ENCODE measurements at places on chromosomes 2 and 18. TPM values are rescaled to one million over a fixed set of nuclear protein-coding genes. Genes with fewer than 3 reads are reported as not detected.

DNA sequence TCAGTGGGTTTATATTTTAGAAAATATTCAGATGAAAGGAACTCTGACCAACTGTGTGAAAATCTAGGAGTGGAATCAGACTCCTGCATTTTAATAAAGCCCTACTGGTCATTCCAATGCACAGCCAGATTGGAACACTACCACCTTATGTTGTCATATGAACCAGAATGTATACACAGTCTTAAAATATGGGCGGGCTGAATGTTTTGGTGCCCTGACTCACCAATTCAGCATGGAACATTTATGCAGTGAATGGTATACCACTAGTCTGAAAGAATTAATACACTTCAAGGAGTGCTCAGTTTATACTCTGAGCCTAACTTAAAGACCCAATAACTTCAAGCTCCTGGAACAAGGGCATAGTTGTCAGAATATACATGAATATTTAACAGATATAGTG, 280.9 kb upstream of the TCF4 start:
- H3K27me3 ChIP-seq: no peaks in the 10 kb centered on the region
- no peaks in the 10 kb centered on the region for H3K4me1 ChIP-seq
- no peak overlapping the region for H3K4me3 ChIP-seq
- no peak overlapping the region for H3K27ac ChIP-seq

GRCh38 chr18:11050966-11051365, 98.4 kb downstream of the PIEZO2 start:
- DNase-seq: no peak
- no peak overlapping the region for H3K4me3 ChIP-seq
- H3K36me3 ChIP-seq: no peaks in the 10 kb centered on the region
- no peaks in the 10 kb centered on the region for H3K27me3 ChIP-seq
- no peak overlapping the region for H3K27ac ChIP-seq
- no peaks in the 10 kb centered on the region for H3K4me1 ChIP-seq

GPR75 gene
- 1.1 TPM for total RNA-seq

- no peaks in the 10 kb centered on the region for H3K36me3 ChIP-seq
- no peaks in the 10 kb centered on the region for H3K27me3 ChIP-seq
- no peak for DNase-seq
- H3K27ac ChIP-seq: no peak overlapping the region
- H3K4me1 ChIP-seq: no peaks in the 10 kb centered on the region
Observed at GRCh38 chr2:154280543-154280942, 408.8 kb downstream of the GALNT13 start.

GRCh38 chr2:204973616-204974015, 428.3 kb downstream of the PARD3B start:
- no peaks in the 10 kb centered on the region for H3K36me3 ChIP-seq
- H3K27me3 ChIP-seq: no peaks in the 10 kb centered on the region
- H3K27ac ChIP-seq: no peak overlapping the region
- H3K4me3 ChIP-seq: no peak overlapping the region

- H3K36me3 ChIP-seq: no peaks in the 10 kb centered on the region
- H3K27me3 ChIP-seq: no peaks in the 10 kb centered on the region
- no peak overlapping the region for H3K4me3 ChIP-seq
- no peaks in the 10 kb centered on the region for H3K4me1 ChIP-seq
- DNase-seq: no peak
Observed at GRCh38 chr2:64376926-64377325, 77.0 kb upstream of the LGALSL start.

CYP1B1 gene
- 6.9 TPM for total RNA-seq

DNA sequence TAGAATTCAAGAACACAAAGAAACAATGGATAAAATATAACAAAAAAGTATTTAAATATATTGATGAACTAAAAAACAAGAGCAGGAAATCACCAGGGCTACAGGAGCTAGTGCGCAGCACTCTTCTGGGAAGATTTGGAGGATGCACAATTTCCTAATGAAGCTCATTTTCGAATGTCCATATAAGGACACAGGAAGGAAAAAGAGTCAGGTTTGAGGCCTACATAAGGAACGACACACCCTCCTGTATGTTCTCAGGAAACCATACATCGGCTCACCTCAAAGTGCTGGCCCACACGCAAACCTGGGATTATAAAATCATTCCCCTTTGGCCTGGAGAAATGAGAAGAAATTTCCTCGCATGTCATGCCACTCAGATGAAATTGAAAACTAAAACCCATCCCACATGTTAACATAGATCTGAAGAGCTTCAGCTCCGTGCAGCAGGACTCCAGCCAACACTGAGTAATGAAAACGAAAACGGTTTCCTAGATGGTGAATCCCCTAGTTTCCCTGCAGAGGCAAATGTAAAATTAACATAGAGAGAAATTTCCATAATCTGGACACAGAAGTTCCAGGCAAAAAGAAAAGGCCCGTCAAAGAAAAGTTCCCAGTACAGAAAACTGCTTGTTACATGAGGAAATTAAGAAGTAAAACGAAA, 825.8 kb downstream of the SOCS6 start:
- H3K27me3 ChIP-seq: no peaks in the 10 kb centered on the region
- no peak for DNase-seq
- peak overlapping the region; percentile 1 for H3K27ac ChIP-seq
- H3K4me3 ChIP-seq: no peak overlapping the region

AFF3 gene
- 7.3 TPM for total RNA-seq

GRCh38 chr2:111662039-111662770, 221.8 kb downstream of the ANAPC1 start:
- H3K36me3 ChIP-seq: no peaks in the 10 kb centered on the region
- H3K27me3 ChIP-seq: no peaks in the 10 kb centered on the region
- H3K4me1 ChIP-seq: no peaks in the 10 kb centered on the region
- H3K27ac ChIP-seq: no peak overlapping the region

FNDC4 gene
- total RNA-seq: 118 TPM

DNA sequence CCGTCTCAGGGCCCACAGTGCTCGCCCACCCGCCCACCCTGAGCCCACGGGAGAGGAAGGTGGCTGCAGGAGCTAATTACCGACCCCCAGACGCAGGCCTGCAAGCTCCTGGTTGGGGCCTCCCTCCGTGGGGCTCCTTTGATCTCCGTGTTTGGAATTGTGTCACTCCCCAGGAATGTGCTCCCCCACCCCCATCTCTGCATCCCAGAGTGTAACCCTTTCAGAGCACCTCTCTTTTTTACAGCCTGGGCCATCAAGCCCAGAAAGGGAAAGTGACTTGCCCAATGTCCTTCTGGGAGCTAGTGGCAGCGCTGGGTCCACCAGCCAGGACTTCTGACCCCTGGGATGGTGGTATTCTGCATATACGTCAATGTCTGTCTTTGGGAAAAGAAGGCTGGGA, 335.1 kb downstream of the CYRIA start:
- no peak overlapping the region for H3K27ac ChIP-seq
- no peak overlapping the region for H3K4me3 ChIP-seq
- no peaks in the 10 kb centered on the region for H3K36me3 ChIP-seq
- no peaks in the 10 kb centered on the region for H3K4me1 ChIP-seq

REG1A gene
- total RNA-seq: 0.61 TPM

GRCh38 chr2:162069267-162069903, 4.6 kb downstream of the DPP4 start:
- peaks cover 15% of the 10 kb centered on the region for H3K4me1 ChIP-seq
- no peaks in the 10 kb centered on the region for H3K27me3 ChIP-seq
- no peak overlapping the region for H3K27ac ChIP-seq
- DNase-seq: no peak

RNF152 gene
- total RNA-seq: 59.8 TPM

CCBE1 gene
- total RNA-seq: 4.3 TPM

DNA sequence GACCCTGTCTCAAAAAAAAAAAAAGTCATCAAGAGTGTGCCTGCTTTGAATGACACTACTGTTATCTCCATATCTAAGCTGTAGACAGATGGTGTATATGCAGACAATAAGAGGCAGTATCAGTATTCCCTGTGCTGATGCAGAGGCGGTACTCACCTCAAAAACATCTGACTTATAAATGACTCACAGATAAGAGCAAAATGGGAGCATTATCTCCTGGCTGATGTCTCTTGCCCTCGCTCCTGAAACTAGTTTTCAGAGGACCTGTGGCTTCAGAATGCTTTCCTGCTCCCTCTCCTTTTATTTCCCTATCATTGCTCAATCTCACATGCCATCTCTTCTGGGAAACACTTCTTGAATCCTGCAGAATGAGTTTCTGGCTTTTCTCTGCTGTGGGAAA, 289.6 kb downstream of the PTPRM start:
- no peak for DNase-seq
- H3K4me3 ChIP-seq: no peak overlapping the region
- H3K4me1 ChIP-seq: no peaks in the 10 kb centered on the region
- H3K27ac ChIP-seq: no peak overlapping the region

- H3K4me3 ChIP-seq: no peak overlapping the region
- H3K36me3 ChIP-seq: no peaks in the 10 kb centered on the region
- no peaks in the 10 kb centered on the region for H3K4me1 ChIP-seq
- no peak for DNase-seq
Observed at GRCh38 chr2:16194530-16194929, 254.2 kb downstream of the MYCN start.

GRCh38 chr2:30514848-30515435, 67.9 kb downstream of the LCLAT1 start:
- no peak for DNase-seq
- H3K4me3 ChIP-seq: no peak overlapping the region
- no peaks in the 10 kb centered on the region for H3K4me1 ChIP-seq
- no peaks in the 10 kb centered on the region for H3K36me3 ChIP-seq
- H3K27me3 ChIP-seq: no peaks in the 10 kb centered on the region
- H3K27ac ChIP-seq: no peak overlapping the region

GRCh38 chr2:237752761-237753165, 45.8 kb upstream of the RBM44 start:
- no peak for DNase-seq
- H3K4me3 ChIP-seq: no peak overlapping the region
- H3K27me3 ChIP-seq: no peaks in the 10 kb centered on the region
- peaks cover 1% of the 10 kb centered on the region for H3K36me3 ChIP-seq

DNA sequence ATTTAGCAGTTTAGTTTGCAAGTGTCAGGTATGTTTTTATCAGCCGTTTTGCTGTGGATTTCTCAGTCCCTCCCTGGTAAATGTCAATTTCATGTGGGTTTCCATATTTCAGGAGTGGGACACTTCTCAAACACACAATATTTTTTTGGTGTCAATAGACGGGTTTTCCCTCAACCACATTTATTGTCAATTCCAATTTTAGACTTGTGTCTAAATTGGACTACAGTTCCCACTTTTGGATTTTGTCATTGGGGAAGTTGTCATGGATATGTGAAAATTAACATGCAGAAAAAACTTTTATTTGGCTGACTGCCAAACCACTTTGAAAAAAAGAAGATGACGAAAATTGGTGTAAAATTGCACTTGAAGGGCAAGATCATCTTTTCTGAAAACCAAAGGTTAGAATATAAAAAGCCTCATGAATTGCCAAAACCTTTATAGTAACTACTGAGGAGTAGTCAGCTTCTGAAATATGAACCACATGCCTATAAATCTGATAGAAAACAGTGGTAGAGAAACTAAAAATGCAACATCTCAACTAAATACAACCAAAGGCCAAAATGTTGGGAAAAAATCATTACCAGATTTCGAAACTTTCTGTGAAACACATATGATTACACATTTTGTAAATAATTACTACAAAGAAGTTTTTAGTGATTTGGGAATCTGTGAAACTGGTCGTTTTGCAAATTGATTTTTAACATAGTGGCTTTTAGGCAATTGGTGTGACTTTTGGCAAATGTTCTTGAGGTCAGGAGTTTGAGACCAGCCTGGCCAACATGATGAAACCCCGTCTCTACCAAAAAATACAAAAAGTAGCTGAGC, 106.4 kb downstream of the BCL2L11 start:
- DNase-seq: no peak
- no peak overlapping the region for H3K4me3 ChIP-seq
- no peaks in the 10 kb centered on the region for H3K27me3 ChIP-seq
- H3K4me1 ChIP-seq: peaks cover 12% of the 10 kb centered on the region
- no peaks in the 10 kb centered on the region for H3K36me3 ChIP-seq

- H3K4me1 ChIP-seq: no peaks in the 10 kb centered on the region
- H3K27me3 ChIP-seq: no peaks in the 10 kb centered on the region
- no peaks in the 10 kb centered on the region for H3K36me3 ChIP-seq
- no peak overlapping the region for H3K4me3 ChIP-seq
Observed at GRCh38 chr2:11646530-11646929, 23.5 kb downstream of the NTSR2 start.

GRCh38 chr2:21928292-21928691, 804.5 kb downstream of the TDRD15 start:
- DNase-seq: no peak
- no peaks in the 10 kb centered on the region for H3K36me3 ChIP-seq
- no peaks in the 10 kb centered on the region for H3K27me3 ChIP-seq
- H3K27ac ChIP-seq: no peak overlapping the region
- no peaks in the 10 kb centered on the region for H3K4me1 ChIP-seq

DNA sequence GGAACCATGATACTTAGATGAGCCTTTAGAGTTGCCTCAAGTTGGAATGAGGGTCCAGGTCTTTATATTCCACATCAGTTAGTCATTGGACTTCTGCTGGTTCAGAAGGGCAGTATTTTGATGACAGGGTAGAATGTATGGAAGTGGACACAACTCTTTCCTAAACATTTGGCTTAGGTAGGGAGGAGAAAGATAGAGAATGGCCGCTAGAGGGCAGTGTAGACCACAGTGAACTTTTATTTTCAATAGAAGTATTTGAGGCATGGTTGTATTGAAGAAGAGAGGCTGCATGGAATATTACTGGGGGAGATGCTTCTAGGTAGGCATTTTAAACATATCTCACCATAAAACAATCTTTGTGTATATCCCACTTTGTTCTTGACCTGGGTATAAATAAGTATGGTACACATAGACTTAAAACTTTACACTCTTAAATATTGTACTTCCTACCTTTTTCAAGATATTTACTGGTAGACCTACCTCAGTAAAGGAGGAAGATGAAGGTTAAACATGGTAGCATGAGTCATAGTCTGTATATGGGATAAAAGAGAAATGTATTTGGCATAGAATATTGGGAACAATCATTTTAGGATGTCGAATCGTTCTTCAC, 497.6 kb upstream of the FAM98A start:
- H3K36me3 ChIP-seq: no peaks in the 10 kb centered on the region
- no peak overlapping the region for H3K27ac ChIP-seq
- no peak overlapping the region for H3K4me3 ChIP-seq
- H3K27me3 ChIP-seq: no peaks in the 10 kb centered on the region
- no peaks in the 10 kb centered on the region for H3K4me1 ChIP-seq
- DNase-seq: no peak

DNA sequence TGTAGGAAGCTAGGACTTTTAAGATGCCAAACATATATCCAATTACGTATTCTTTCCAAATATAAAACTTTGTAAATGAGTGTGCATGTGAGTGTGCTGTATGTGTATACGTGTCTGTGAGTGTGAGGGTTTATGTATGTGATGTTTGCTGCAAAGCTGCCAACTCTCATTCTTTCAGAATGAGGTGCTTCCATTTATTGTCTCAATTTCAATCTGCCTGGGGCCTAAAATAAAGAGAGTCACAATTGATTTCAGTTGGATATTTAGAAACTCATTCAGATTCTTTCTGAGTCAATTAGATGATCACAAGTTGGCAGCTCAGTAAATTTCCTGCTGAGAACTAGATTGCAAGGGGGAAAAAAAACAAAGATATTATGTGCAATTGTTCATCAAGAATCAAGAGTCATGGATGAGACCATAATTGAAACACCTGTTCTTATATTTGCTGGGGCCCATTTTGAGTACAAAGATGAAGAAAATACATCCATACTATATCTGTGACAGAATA, 621.2 kb upstream of the ACVR2A start:
- H3K4me1 ChIP-seq: no peaks in the 10 kb centered on the region

- H3K4me3 ChIP-seq: peak overlapping the region; percentile 17
- H3K27me3 ChIP-seq: no peaks in the 10 kb centered on the region
- H3K36me3 ChIP-seq: no peaks in the 10 kb centered on the region
- H3K27ac ChIP-seq: peak overlapping the region; percentile 97
- peak; percentile 72 for DNase-seq
Observed at GRCh38 chr2:228838819-228839218, 432.3 kb downstream of the PID1 start.

- no peak overlapping the region for H3K4me3 ChIP-seq
- no peak overlapping the region for H3K27ac ChIP-seq
- H3K36me3 ChIP-seq: no peaks in the 10 kb centered on the region
- DNase-seq: no peak
- no peaks in the 10 kb centered on the region for H3K27me3 ChIP-seq
- H3K4me1 ChIP-seq: no peaks in the 10 kb centered on the region
Observed at GRCh38 chr2:55431982-55432627, 12.4 kb upstream of the CCDC88A start.
